ENCODE measurements at places on chromosomes 11 and 22. TPM values are rescaled to one million over a fixed set of nuclear protein-coding genes. Genes with fewer than 3 reads are reported as not detected.

- no peak for DNase-seq
Measured at GRCh38 chr11:117328375-117329010, 839 bp downstream of the CEP164 start.

Gene ZNF280B
- total RNA-seq, result 0.62 TPM

DNA sequence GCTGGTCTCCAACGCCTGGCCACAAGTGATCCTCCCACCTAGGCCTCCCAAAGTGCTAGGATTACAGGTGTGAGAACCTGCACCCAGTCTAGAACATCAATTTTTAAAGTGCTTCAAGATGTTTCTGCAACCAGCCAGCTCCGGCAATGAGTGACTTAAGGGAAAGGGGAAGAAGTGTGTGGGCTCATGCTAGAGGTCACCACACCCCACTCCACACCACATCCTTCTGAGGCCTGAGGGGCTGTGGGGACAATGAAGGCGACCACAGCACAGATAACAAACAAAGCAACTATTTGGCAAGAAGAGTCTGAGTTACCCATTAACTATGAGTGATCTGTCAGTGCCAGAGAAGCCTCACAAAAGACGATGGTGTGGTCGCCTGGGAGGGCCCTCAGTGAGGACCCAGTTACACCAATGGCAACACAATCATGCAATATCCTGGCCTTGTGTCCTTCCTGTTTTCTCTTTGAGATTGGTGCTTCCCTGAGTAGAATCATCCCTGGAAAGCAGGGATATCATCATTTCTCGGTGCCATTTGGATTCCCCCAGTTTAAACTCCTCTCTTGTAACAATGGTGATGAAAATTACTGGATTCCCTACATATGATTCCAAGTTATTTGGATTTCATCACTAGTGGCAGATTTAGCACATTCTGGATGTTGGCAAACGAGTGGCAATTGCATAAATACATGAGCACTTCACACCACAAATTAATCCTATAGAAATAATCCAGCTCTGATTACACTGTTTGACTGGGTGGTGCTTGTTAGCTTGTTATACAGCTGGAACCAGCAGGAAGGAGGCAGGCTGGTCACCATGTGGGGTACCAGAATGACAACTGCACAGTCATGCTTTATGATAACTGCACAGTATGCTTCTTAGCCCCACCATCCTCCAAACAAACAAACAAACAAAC is 18.4 kb downstream of the ABTB2 start:
- DNase-seq, result no peak

Gene PRMT3
- 13.2 TPM for total RNA-seq

Gene DESI1
- total RNA-seq, result 53.6 TPM

- no peak for DNase-seq
Measured at GRCh38 chr11:104879514-104880190, 18.6 kb downstream of the CASP12 start.

Gene RAB3IL1
- total RNA-seq, result 11.1 TPM

- no peak for DNase-seq
Measured at GRCh38 chr11:8097926-8098325, 16.9 kb downstream of the TUB start.

DNA sequence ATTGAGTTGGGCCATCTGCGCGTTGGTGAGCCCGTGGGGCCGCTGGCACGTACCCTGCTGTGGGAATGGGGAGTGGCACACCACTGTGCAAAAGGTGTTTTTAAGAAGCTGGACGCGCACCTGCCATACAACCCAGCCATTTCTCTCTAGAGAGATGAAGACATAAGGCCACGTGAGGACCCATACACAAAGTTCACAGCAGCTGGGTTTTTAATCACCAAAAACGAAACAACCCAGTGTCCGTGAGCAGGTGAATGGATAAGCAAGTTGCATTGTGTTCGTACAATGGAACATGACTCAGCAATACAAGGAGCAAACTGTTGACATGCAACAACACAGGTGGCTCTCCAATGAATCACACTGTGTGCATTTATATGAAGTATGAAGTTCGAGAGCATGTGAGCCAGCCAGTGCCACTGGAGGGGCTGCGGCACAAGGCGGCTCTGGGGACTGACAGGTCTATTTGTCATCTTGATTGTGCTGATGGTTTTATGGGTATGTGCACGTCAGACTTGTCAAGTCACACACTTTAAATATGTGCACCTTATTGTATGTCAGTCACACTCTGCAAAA is 30.6 kb upstream of the PANX2 start:
- no peak for DNase-seq

- no peak for DNase-seq
Measured at GRCh38 chr11:132234878-132235277, 864.5 kb downstream of the NTM start.

Gene CWC15
- total RNA-seq, result 80.3 TPM

DNA sequence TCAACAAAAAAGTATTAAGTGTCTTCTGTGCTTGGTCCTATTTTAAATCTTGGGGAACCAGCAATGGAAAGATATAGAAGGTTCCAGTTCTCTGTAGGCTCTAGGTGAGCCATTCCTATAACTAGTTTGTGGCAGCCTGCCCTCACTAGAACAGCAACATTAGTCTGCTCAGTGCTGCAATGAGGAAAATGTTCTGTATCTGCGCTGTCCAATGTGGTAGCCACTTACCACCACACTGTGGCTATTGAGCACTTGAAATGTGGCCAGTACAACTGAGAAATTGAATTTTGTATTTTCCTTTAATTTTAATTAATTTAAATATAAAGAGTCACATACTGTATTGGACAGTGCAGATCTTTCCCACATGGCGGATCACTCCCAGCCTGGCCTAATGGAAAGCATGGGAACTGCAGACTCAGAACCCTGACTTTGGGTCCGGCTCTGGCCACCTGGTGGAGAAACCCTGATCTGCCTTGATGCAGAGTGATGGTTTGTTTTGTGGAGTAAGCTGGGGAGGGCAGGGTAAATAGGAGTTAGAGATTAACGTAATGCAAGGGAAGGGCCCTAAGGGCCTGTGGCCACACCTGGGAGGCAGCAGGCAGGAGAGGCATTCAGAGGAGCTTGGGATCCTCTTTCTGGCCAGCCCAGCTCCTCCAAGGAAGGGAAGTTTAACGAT is 101.0 kb downstream of the ME3 start:
- no peak for DNase-seq

Gene PANX3
- not detected for total RNA-seq

GRCh38 chr22:35752006-35752862 is 34.6 kb downstream of the APOL5 start:
- DNase-seq, result no peak

GRCh38 chr22:25174888-25175411 is 24.7 kb upstream of the CRYBB3 start:
- no peak for DNase-seq
